ENCODE measurements at places on chromosomes 7 and 10. TPM values are rescaled to one million over a fixed set of nuclear protein-coding genes. Genes with fewer than 3 reads are reported as not detected.

ZNF804B gene
- total RNA-seq = under 0.01 TPM

CHPF2 gene
- 90.7 TPM for total RNA-seq

ABCB4 gene
- total RNA-seq = under 0.01 TPM

RGR gene
- total RNA-seq = not detected

RAB19 gene
- total RNA-seq = not detected

VPS37D gene
- 3.0 TPM for total RNA-seq

NPSR1 gene
- not detected for total RNA-seq
